ENCODE measurements at places on chromosomes 1 and 21.

GRCh38 chr1:178086766-178087165 lies 7.1 kb upstream of the RASAL2 start:
- no peak for DNase-seq

- no peak for DNase-seq
These were observed 1.4 kb downstream of the PTPRF start for GRCh38 chr1:43531906-43532584.

- DNase-seq: no peak
These were observed 44.0 kb downstream of the OPTC start for GRCh38 chr1:203537806-203538464.

GRCh38 chr1:31413405-31414001 lies 490 bp downstream of the SERINC2 start:
- DNase-seq: peak; percentile 71

GRCh38 chr1:94094469-94095111 lies 26.4 kb downstream of the ABCA4 start:
- no peak for DNase-seq

GRCh38 chr1:18929686-18930085 lies 26.8 kb downstream of the IFFO2 start:
- DNase-seq: no peak

GRCh38 chr1:176033881-176034280 lies 173.2 kb downstream of the COP1 start:
- no peak for DNase-seq

- DNase-seq: no peak
These were observed 54.5 kb downstream of the GNG4 start for GRCh38 chr1:235595079-235595478.

- peak; percentile 33 for DNase-seq
These were observed 59.6 kb downstream of the EXTL2 start for GRCh38 chr1:100834777-100835660.

- DNase-seq: no peak
These were observed 105.6 kb downstream of the ERG start for GRCh38 chr21:38392661-38393060.

- DNase-seq: no peak
These were observed 120.3 kb downstream of the PPIAL4G start for GRCh38 chr1:148362626-148363438.
